ENCODE measurements at places on chromosomes 4 and X.

- DNase-seq, result no peak
Observed at GRCh38 chr4:24473309-24473721, 111.0 kb downstream of the DHX15 start.

GRCh38 chr4:132124624-132124974 lies 1024.5 kb upstream of the PCDH10 start:
- no peak for DNase-seq

DNA sequence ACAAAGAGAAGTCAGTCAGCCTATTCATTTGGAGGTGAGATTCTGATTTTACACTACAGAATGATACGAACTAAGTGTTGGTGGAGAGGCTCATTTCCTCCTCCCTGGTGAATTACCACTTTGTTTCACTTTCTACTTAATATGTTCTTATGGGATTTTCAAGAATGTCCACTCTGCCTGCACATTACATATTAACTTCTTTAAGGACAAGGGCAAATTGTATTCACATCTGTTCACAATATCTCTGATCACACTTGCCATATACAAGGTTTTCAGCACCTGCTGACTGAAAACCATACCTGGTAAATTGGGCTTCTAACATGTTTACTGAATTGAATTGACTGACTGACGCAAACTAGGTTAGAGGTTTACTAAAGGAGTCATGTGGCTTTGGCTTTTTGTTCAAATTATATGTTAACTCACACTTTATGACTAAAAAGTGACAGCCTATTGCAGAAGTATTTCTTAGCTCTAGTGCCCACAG lies 188.4 kb upstream of the MBNL3 start:
- DNase-seq, result no peak

GRCh38 chr4:55491486-55491885 lies 55.2 kb downstream of the CLOCK start:
- DNase-seq, result no peak
